ENCODE measurements at places on chromosomes 1 and 21.

GRCh38 chr1:2906620-2907019, 105.1 kb upstream of the TTC34 start:
- DNase-seq: no peak

GRCh38 chr1:160645386-160646130, 1.3 kb downstream of the SLAMF1 start:
- DNase-seq: no peak

GRCh38 chr21:43021191-43021590, 46.8 kb downstream of the PKNOX1 start:
- DNase-seq: no peak

DNA sequence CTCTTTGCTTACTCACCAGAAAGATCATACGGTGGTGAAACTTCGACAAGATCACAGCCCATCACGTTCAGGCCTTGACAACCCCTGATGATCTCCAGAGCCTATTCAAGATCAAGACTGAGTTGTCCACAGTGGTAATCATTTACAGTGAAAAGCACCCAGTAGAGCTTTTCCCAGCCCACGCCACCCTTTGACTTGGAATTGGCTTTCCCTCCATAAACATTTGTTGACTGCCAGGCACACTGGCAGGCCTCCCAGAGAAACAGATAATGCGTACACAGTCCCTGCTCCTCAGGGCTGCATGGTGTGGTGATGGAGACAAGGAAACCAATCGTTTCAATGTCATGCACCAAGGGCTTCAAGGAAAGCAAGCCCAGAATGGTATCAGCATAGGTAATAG, 10.1 kb downstream of the AGMAT start:
- no peak for DNase-seq

DNA sequence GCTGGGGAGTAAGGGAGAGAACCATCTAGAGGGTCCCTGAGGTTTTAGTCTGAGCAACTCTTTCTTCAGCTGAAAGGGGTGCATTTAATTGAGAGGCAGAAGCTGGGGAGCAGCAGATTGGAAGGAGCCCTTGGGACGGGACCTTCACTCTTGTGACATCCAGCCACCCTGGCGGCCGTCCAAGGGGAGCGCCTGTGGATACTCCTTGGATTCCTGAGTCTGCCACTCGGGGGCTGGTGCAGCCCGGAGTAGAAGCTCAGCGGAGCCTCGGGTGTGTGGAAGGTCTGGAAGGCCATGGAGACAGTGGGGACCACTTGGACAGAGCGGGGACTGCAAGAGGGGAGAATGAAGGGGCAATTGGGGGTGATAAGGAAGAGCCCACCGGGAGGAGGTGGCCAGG, 68.7 kb downstream of the AJAP1 start:
- no peak for DNase-seq

DNA sequence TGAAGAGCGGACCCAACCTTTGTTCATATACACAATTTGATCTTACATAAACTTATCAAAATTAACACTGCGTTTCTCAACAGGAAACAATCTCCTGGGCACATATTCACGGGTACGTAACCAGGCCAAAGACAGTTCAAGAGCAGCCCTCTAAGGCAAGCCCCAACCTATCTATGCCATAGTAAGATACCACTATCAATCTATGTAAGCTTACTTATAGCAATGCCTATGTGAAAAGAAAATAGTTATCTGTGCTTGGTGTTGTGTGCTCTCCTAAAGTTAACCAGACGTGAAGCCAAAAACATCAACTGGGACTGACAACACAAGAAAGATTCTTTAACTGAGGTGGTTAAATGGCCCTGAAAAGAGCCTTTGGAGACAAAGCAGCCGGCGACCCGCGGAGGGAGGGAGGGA, 49.4 kb upstream of the BOLA1 start:
- DNase-seq: peak; percentile 8

DNA sequence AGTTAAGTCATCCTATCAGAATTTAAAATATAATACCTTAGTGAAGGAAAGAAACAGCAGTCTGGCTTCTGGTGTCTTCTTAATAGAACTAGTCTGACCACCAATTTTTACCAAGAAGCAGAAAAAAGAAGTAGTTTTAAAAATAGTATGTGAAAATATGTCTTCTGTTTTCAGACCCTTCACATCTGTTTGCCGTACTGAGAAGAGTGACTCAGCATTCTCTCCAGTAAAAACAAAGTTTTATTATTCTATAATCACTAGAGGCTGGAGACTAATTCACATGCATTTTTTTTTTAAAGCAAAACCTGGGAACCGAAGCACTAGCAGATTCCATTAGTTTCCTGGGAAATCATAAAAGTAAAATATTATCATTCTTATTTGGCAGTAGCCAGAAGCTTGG, 163.8 kb downstream of the COL24A1 start:
- no peak for DNase-seq

GRCh38 chr1:17188889-17189631, 15.9 kb upstream of the PADI1 start:
- no peak for DNase-seq

DNA sequence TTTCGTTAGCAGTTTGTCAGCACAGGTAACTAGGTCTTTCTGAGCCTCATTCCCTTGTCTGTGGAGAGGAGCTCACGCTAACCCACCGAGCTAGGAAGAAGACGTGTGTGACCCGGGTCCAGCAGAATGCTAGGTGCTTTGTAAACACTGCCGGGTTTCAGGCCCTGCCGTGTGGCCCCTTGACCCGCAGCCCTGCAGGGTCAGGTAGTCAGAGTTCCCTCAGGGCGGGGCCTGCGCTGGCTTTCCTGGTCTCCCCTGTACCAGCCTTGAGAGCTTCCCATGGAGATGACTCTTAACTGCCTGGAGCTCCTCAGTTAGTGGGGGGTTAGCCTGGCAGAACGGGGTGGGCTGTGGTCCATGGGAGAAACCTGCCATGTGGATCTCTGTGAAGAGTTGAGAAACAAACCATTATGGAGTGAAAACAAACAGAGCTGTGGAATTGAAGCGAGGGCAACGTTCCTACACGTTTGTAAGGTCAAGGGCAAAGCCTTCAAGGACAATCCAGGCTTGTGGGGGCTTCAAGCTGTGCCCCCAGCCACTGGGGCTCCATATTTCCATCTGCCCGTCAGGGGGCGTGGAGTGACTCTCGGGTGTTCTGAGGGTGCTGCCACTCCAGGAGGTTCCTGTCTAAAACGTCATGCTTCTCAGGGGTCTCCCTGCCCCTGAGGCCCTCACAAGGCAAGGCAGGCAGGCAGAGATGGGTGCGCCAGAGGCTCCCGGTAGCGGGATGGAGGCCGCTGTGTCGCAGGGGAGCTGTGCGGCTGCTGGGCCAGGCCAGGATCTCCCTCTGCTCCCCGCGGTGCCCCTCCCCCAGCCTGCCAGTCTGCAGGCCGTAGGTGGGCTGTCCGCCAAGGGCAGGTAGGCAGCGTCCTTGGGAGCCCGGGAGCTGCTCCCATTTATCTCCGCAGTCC, 23.8 kb downstream of the LHX4 start:
- DNase-seq: no peak

- DNase-seq: no peak
These were observed 176.2 kb downstream of the PGBD5 start for GRCh38 chr1:230249695-230250480.

GRCh38 chr1:247548092-247548491, 842 bp upstream of the GCSAML start:
- no peak for DNase-seq

DNA sequence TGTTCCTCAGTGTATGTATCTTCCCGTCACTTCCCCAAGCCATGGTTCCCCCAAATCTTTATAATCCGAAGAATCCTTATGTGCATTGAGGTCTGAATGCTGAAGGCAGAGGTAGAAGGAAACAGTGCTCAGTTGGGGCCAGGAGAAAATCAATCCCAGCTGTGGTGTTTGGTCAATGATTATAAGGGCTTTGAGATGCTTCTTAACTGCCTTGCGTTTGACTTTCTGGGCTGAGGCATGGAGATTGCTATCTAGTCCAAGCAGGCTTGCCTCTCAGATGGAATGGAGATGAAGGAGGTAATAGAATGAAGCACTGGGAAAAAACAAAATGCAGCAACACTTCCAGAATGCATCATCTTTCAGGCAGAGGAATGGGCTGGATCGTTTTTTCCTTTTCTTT, 3.6 kb upstream of the MAP1LC3C start:
- DNase-seq: no peak

- DNase-seq: no peak
These were observed 22.3 kb upstream of the SPSB1 start for GRCh38 chr1:9270290-9270883.

- no peak for DNase-seq
These were observed 263.4 kb downstream of the TTLL7 start for GRCh38 chr1:83735526-83735925.

DNA sequence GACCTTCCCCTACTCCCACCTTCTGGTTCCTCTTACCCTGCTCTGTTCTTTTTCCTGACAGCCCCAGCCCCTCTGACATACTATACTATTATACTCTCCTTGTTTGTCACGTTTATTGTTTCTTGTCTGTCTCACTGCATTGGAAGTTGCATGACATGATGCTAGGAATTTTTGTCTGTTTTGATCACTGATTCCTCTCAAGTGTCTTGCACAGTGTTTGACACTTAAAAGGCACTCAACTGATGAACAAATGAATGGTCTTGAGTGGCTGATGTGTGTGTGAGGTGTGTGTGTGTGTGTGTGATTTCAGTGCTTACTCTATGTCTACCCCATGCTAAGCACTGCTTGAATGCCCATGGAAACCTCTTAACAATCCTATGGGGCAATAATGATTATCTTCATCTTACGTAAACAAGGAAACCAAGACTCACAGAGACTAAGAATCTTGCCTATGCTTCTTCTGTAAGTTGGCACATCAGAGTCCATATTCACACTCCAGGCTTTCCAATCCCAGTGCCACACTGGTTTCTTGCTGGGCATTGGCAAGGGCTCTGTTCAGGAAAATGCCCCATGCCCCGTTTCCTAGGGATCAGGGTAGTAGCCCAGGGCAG, 59.7 kb downstream of the ATP1A1 start:
- no peak for DNase-seq

DNA sequence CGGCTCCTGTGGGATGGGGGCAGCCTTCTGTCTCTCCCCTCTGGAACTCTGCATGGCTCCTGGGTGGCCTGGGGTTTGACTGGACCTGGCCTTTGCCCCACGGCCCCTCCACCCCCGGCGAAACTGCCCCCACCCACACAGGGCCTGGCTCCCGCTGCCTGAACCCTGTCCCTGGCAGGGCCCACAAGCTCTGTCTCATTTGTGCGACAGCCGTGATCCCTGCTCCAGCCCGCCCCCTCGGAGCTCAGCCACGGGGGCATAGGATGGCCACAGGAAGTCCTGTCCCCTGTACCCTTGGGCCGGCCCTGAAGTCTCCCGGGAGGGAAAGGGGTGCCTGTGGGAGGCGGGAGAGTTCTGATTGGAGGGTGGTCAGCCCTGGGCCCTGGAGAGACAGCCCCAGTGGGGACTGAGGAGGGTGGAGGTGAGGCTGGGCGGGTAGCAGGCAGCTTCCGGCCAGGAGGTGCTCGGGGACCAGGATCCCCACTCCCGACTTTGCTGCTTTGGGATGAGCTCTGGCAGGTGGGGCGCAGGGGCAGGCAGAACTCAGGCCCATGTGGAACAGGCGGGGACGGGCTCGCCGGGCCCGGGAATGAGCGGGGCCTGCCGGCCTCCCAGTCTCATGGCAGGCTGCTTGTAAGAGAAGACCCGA, 45.1 kb downstream of the SLX9 start:
- DNase-seq: no peak

GRCh38 chr1:24364975-24365678, 46.0 kb downstream of the GRHL3 start:
- DNase-seq: peak; percentile 44
